GM13976 (cell line): ENCODE measurements at places on chromosomes 7 and 10.
A peak's percentile ranks its signal among the peaks of the same experiment; 100 is the strongest.

DNA sequence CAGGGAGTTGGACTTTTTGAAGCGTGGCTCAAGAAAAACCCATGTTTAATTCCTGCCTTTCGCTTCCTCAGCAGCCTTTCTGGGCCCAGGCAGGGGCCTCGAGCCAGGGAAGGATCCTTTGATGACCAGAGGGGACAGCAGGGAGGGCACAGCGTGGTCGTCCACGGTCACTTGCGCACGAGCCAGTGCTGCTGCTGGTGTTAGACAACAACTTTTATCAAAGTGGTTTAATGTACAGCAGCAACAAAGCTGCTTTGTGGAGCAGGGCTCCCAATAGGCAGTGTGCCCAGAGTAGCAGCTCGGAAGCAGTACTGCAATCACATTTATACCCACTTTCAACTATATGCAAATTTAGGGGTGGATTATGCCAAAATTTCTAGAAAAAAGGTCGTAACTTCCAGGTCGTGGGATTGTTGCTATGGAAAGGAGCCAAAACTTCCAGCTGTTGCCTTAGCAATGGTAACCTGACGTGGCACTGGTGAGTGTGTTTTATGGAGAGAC, 6.1 kb downstream of the GIMAP1 start:
- no peak for DNase-seq

DNA sequence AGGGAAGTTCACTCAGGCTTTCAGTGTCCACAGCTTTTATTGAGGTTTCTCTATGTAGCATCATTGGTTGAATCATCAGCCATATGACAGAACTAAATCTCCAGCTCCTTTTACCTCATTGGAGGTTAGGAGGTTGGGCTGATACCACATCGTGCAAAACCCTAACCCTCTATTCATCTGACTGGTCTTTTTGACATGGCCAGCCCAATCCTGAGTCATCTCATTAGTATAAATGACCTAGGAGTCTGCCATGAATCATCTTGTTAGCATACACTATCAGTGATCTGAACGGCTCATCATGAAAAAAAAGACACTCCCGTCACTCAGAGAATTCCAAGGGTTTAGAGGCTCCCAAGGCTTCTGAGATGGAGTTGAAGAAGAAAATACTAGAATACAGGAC, 669.8 kb upstream of the POT1 start:
- no peak for DNase-seq

DNA sequence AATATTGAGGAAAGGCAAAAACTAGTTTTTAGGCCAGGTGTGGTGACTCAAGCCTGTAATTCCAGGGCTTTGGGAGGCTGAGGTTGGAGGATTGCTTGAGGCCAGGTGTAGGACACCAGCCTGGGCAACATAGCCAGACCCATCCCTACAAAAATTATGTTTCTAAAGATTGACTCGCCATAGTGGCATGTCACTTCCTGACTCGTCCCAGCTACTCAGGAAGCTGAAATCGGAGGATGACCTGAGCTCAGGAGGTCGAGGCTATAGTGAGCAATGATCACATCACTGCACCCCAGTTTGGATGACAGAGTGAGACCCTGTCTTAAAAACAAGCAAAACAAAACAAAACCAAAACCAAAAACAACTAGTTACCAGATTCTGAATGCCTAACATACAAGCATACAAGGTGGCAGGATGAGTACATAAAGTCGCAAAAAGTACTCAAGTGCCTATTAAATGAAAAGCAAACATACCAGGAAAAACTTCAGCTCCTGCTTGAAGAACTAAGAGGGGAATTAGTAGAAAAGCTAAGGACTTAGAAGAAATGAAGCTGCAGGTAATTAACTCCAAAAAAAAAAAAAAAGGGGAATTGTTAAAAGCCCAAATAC, 14.1 kb downstream of the ZNF398 start:
- DNase-seq, result no peak

- peak; percentile 59 for DNase-seq
Measured at GRCh38 chr10:513393-513792, 176.1 kb downstream of the DIP2C start.

DNA sequence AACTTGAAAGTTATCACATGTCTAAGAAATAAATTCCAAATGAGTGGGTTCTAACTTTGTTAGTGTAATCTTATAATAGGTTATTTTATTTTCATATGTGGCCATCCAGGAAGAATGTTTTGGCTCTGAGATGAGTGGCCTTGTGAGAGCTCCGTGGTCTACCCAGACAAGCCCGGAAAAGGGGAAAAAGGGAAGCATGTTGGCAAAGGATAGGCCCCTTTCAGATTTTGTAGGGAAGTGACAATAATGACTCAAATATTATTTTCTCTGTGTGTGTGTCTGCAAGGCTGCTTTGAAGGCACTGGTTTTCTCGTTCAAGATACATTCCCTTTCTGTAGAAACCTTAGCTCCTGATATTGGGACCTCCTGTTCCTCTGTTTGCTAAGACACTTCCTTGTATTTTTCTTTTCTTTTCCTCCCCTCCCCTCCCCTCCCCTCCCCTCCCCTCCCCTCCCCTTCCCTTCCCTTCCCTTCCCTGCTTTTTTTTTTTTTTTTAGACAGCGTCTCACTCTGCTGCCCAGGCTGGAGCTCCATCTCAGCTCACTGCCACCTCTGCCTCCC, 240.8 kb downstream of the LRMDA start:
- no peak for DNase-seq

DNA sequence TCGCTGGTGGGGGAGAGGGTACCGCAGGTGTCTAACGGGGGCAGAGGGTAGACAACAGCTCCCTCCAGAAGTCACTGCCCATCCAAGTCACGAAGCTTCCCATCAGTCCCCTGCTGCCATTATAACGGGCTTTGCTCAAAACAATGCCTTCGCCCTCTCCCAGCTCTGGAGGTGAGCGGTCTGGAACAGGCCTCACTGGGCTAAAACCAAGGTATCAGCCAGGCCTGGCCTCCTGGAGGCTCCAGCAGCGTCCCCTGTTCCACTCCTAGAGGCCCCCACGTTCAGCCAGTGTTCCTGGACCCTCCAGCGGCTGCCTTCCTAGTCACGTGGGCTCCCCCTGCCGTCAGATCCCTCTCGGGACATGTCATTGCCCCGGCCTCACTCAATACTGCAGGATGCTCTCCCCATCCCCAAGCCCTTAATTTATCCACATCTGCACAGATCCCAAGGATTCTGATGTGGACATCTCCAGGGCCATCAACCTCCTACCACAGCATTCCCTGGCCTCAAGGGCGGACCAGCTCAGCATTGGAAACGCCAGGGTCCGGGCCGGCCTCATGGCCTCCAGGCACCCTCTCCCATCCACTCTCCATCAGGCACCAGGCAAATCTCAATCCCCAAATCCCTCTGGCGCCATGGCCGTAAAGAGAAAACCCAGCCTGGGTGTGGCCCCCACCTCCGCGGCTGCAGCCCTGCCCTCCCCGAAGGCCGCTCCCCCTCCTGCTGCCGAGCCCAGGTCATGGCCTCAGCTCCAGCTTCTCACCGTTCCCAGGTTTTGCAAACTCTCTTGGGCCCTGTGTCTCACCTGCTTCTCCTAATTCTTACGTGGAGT, 104.1 kb upstream of the FAM20C start:
- peak; percentile 35 for DNase-seq

DNA sequence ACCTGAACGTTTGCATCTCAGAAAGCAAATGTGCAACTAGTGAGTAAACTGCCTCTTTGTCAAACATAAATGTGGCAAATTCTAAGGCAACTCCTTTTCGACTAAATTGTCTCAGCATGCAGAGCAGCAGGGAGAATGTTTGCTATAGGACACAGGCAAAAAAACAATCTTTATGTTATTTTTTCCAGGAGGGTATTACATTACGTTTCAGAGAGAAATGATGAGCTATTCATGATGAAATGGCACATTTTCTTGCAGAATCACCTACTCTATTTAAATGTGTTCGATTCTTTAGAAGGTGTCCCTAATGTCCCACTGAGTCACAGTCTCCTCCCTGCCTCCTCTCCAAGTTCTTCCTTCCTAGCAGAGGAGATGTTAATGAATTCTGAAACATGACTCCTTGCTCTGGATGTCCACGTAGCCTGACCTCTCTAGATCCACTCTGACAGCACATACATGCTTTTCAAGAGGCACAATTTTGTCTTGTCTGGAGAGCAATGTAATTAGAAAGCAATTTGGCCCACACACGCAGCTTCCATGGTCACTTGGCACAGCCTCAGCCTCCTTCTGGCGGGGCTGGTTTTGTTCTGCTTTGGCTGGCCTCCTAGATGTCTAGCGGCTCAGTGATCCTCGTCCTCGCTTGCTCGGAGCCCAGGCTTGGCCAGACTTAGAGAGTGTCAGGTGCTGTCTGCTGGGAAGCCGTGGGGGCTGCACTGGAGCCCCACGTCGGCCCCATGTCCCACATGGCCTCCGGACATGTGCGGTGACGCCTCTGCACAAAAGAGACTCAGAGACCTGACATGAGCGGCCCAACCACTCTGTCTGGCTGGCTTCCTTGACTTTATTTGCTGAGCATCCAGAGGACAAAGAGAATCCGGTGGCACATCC, 125.7 kb upstream of the ZNF438 start:
- DNase-seq, result no peak

GRCh38 chr7:47438411-47439029, 143.4 kb downstream of the TNS3 start:
- DNase-seq, result no peak

DNA sequence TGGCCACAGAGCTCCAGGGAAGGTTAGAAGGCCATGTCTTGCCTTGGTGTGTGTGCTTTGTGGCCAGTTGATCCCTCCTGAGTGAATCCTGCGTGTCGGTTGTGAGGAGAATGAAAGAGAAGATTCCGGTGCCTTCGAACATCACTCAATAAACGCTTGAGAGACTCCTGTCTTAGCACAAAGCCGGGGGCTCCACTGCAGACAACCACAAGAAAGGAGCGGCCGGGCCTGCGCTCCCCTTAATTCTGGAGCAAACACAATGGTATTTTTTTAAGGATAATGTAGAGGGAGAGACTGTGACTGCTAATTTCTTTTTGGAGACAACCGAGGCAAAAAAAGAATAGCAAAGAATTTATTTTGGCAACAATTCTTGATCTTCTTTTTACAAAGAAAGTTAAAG, 286.8 kb upstream of the SHH start:
- no peak for DNase-seq

- DNase-seq, result no peak
Measured at GRCh38 chr10:1552406-1552805, 184.9 kb downstream of the ADARB2 start.

DNA sequence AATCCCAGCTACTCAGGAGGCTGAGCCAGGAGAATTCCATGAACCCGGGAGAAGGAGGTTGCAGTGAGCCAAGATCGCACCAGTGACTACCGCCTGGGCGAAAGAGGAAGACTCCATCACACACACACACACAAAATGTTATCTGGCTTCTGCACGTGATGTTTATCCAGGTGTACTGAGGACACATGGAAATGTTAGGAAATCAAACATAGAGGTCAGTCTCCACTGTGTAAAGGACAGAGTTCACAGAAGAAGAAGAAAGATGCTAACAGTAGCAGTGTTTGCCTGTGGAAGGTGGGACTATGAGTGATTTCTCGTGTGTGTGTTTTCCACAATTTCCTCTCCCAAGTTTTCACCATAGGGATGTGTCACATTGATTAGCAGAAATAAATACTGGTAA, 256.9 kb downstream of the ELMO1 start:
- DNase-seq, result no peak

DNA sequence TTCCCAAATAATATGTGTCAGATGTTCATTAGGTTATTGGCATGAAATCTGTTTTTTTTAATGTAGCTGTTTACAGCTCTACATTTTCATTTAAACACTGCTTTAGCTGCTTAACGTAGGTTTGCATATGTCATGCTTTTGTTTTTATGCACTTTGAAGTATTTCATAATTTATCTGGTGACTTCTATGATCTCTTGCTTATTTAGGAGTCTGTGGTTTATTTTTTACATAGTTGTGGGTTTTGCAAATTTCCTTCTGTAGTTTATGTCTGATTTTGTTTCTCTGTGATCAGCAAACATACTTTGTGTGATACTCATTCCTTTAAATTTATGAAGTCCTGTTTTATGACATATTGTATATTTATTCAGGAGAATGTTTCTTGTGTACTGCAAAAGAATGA, 606.5 kb upstream of the PFKP start:
- DNase-seq, result no peak

- no peak for DNase-seq
Measured at GRCh38 chr10:73246322-73246645, 771 bp downstream of the DNAJC9 start.

DNA sequence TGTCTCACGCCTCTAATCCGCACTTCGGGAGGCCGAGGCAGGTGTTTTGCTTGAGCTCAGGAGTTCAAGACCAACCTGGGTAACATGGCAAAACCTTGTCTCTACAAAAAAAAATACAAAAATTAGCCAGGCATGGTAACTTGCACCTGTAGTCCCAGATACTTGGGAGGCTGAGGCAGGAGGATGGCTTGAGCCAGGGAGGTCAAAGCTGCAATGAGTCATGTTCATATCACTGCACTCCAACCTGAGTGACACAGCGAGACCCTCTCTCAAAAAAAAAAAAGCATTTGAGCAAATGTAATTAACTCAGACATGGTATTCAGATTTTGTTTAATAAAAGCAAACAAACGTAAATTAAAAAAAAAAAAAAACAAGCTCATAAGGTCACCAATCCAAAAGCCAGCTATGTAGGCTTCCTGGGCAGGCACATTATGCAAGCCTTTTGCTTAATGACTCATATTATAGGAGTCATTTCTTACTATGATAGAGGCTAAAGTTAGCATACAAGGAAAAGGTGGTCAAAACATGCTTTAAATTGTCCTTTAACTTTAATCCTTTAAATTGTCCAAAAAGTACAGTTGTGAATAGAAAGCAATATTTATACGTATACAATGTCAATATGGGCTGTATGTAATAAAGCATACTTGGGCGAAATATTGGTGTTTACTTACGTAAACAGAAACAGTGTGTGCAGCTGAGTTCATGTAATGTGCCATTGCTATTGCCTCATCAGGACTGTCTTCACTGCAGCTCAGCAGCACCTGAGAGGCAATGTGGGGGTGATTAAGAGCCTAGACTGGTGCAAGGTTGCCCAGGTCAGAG, 13.0 kb downstream of the AKR1D1 start:
- DNase-seq, result no peak

DNA sequence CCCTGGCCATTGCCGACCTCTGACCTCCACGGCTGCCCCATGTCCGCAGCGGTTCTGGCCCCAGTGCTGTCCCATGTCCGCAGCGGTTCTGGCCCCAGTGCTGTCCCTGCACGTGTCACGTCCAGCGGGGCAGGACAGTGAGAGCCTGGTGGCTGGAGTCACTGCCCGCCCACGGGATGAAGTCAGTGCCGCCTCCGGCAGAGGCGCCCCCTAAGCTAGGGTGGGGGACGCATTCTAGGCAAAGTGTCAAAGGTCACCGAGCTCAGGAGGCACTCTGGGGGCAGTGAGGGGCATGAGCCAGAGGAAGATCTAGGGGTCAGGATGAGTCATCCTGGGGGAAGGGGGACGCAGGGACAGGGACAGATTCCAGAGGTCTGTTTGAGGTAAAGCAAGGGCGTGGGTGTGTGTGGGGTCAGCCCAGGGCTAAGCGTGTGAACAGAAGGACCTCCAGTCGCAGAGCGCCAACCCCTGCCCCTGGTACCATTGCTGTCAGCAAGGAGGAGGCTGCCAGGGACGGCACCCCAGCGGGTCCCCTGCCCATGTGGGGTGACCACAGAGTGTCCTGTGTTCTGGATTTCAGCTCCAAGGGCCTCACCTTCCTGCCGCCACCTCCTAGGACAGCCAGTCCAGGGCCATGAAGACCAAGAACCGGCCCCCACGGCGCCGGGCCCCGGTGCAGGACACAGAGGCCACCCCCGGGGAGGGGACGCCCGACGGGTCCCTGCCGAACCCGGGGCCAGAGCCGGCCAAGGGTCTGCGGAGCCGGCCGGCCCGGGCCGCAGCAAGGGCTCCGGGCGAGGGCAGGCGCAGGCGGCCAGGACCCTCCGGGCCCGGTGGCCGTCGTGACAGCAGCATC, 665 bp downstream of the BHLHA15 start:
- DNase-seq, result peak; percentile 31
